ENCODE measurements at places on chromosomes 7 and 10. TPM values are rescaled to one million over a fixed set of nuclear protein-coding genes. Genes with fewer than 3 reads are reported as not detected.

IFIT1B gene
- not detected for polyA plus RNA-seq

ZPBP gene
- not detected for polyA plus RNA-seq

PPP1R3C gene
- 99.9 TPM for polyA plus RNA-seq

PNLIP gene
- not detected for polyA plus RNA-seq

LIPM gene
- not detected for polyA plus RNA-seq

DNA sequence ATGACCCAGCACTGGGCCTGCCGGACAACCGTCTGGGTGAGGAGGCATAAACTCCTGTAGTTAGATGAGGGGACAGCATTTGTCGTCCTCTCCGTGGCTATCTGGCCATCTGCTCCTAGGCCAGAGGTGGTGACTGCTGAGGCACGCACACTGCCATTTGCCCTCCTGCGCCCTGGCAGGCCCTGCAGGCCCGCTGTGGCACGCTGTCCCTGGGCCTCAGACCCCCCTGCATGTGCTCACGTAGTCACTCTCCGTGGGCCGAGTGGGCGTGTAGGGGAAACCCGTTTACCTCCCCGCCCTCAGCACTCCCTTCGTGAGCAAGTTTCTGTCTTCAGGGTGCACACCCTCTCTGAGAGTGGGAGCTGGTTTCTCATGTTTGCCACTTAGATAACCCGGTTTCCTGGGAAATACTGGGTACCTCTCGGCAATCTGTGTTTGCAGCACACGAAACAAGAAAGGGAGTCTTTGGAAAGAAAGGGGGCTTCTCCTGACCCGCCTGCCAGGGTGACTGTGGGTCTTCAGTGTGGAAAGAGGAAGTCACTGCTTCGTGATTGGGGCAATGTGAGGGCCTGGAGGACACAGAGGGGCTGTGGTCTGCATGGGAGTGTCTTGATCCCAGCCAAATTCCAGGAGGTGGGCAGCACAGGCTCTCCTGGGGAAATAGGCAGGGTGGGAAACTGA lies 10.8 kb downstream of the ADAMTS14 start:
- no peak for DNase-seq

DNA sequence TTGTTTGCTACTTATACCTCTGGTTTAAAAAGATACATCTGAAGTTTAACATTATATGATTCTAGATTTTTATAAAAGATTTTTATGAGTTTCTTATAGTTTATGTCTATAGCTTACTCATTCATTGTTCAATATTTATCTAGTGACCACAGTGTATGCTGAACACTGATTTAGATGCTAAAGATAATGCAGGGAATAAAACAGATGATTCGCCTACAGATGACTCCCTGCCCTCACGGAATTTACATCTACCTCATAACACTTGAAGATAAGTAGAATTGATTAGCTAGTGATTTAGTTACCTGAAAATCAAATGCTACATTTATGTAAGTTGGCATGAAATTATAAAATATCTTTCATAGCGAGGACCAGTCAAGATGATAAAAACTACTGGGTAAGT lies 105.8 kb downstream of the HIPK2 start:
- DNase-seq, result no peak

GRCh38 chr10:14062528-14063260 lies 268.0 kb downstream of the FRMD4A start:
- peak; percentile 52 for DNase-seq

GRCh38 chr7:148334959-148335577 lies 255.5 kb upstream of the C7orf33 start:
- DNase-seq, result no peak

- no peak for DNase-seq
Measured at GRCh38 chr10:69847458-69847857, 45.8 kb downstream of the COL13A1 start.

DNA sequence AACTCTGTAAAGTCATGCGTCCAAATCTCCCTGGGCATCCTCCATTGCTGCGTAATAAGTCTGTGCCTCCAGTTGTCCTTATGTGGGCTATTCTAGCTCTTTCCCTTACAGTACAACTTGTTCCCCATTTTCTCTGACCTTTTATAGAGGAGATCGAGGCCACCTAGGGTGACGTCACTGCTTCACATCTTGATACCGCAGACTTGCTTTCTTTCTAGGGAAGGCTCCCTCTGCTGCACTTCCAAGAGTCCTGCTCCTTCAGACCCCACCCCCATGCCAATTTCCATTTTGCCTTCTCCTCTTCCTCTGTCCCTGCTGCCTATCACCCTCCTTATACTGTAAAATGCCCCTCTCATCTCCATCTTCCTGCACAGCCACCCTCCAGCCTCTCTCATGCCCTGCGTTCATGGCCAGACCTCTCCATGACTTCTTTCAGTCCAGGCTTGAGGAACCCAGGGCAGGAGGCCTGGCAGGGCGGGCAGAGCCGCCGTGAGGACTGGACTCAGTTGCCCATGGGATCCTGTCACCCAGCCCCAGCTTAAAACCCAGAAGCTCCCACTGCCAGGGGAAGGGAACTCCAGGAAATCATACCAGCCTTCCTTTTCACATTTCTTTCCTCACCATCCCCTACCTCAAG lies 57.5 kb downstream of the CAMK1D start:
- no peak for DNase-seq

- DNase-seq, result no peak
Measured at GRCh38 chr7:6416516-6417145, 31.1 kb downstream of the DAGLB start.

- DNase-seq, result no peak
Measured at GRCh38 chr7:46549347-46549746, 628.3 kb upstream of the IGFBP3 start.

DNA sequence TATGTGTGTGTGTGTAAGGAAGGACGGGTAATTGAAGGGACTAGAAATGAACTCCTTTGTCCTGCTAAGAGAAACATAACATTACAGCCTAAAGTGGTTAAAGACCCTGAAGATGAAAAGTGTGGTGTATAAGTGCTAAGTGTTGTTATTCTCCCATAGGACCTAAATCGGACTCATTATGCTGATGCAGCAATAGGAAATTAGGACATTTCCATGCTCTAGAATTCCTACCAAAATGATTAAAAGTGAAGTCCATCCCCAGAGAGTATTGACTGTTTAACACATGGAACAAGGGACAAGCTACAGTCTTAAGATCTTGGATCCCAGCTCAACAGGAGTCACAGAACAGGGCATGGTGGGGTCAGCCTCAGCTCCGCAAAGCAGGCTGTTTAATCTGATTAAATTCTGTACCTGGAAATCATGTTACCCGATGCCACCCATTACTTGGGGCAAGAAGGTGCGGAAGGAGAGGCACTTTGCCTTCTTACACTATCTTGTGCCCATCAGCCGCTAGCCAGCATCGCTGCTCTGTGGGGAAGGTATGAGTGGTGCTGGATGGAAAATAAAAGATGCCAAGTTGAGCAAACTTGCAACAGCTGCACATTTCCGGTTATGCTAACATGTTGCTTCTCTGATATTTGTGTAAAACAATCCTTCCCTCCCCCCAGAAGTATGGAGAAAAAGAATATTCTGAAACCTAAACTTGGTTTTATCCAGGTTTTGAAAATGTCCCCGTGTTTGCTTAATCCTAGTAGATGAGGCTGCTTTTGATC lies 100.5 kb downstream of the CREB5 start:
- DNase-seq, result no peak

DNA sequence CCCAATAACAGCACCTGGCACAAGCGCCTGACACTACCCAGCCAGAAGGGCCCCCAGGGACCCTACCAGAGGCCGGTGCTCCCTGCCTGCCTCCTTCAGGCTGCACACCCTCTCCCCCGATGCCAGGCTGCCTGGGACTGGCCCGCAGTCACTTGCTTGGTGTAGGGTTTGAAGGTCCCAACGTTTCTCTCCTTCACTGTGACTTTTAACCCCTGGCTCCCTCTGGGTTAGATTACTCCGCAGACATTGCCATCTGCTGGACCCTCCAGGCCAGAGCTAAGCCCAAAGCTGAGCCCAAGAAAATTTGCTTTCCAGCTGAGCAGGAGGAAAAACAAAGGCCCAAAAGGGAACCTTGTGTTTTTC lies 6.9 kb downstream of the CDHR1 start:
- no peak for DNase-seq

- DNase-seq, result no peak
Measured at GRCh38 chr7:158098125-158099030, 489.2 kb downstream of the PTPRN2 start.

- no peak for DNase-seq
Measured at GRCh38 chr7:54338319-54338718, 203.9 kb upstream of the VSTM2A start.

GRCh38 chr7:151080522-151081169 lies at the start of gene FASTK:
FASTK (minus strand) TSS chr7:151080809; CDS start chr7:151080766, 43 bp downstream.
- peak; percentile 99 for DNase-seq

DNA sequence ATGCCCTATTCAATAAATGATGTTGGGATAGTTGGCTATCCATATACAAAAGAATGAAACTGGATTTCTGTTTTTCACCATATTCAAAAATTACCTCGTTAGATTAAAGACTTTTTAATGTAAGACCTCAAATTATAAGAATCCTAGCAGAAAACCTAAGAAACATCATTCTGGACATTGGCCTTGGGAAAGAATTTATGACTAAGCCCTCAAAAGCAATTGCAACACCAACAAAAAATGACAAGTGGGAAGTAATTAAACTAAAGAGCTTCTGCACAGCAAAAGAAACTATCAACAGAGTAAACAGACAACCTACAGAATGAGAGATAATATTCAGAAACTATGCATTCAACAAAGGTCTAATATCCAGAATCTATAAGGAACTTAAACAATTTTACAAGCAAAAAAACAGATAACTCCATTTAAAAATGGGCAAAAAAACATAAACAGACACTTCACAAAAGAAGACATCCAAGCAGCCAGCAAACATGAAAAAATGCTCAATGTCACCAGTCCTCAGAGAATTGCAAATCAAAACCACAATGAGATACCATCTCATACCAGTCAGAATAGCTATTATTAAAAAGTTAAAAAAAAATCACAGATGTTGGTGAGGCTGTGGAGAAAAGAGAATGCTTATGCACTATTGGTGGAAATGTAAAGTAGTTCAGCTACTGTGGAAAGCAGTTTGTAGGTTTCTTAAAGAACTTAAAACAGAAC lies 309.8 kb downstream of the AHR start:
- peak; percentile 66 for DNase-seq

DNA sequence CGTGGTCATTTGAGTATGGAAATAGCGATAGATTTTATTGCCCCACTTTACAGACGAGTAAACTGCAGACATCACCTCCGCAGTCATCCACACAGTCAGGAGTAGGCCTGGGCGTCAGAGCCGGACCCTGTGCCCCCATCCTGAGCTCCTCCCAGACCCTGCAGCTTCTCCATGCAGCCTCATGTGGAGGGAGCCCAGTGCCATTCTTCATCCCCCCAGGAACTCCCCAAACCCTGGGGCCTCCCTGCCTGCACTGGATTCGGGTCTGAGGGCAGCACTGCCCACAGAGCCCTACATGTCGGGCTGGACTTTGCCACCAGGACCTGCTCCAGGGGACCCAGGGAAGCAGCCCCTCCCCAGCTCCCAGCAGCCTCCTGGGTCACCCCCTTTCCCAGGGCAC lies 100.8 kb downstream of the MKI67 start:
- no peak for DNase-seq

GRCh38 chr7:17429579-17429978 lies 131.1 kb downstream of the AHR start:
- no peak for DNase-seq

- peak; percentile 83 for DNase-seq
Measured at GRCh38 chr7:30548845-30549244, 44.2 kb upstream of the GGCT start.

DNA sequence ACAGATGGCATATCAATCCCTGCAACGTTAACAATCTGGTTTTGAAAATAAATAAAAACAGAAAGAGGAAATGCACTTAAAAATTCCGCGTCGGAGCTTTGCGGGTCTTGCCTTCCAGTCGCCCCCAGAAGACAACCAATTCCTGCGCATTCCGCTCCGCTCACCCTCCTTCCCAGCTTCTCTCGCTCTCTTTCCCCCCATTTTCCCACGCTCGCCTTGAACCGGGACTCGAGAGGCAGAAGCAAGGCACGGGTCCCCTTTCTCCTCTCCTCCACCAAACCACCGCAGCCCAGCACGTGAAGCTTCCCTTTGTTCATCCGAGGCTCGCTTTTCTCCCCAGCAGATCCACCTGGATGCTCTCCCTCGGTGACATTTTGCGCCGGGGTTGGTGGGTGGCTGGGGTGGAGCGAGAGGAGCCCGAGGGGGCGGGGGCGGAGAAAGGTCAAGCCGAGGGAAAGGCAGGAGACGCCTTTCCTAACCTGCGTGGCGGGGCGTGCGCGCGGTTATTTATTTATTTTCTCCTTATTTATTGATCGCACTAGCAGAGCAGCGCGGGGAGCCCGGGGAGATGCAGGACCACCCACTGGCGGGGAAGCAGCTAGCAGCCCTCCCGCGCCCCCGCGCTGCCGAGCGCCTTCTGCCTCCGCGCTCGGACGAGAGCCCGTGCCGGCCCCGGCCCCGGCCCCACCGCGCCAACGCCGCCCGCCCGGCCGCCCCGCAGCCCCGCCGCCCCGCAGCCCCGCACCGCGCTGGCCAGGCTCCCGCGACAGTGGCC lies at the start of gene KCND2:
TSS of gene KCND2 (plus strand) at position 475 of the 775 bp plus-strand sequence.
- peak; percentile 40 for DNase-seq

DNA sequence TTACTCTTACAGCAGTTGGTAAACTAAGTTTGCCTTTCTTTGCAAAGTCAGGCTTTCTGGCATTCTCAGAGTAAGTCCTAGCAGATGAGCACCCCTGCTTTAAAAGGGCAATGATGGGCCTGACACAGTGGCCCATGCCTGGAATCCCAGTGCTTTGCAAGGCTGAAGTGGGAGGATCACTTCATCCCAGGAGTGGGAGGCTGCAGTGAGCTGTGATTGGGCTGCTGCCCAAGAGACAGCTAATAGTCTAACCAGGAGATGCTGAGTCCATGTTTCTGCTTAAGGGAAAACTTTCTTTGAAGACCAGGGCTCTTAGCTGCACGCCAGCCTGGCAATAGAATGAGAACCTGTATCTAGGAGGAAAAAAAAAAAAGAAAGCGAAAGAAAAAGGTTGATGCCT lies 100.2 kb upstream of the MPP7 start:
- DNase-seq, result peak; percentile 43

GRCh38 chr10:100687143-100688003 lies 58.0 kb upstream of the PAX2 start:
- DNase-seq, result no peak

Measured in GM23248 (cell line).